ENCODE measurements at places on chromosomes 13 and 19. TPM values are rescaled to one million over a fixed set of nuclear protein-coding genes. Genes with fewer than 3 reads are reported as not detected.

The DCT gene
- total RNA-seq: 0.26 TPM

GRCh38 chr19:42155796-42156195 is 23.6 kb upstream of the POU2F2 start:
- H3K4me3 ChIP-seq: no peak overlapping the region
- no peak for DNase-seq
- no peaks in the 10 kb centered on the region for H3K36me3 ChIP-seq
- H3K27me3 ChIP-seq: peaks cover 6% of the 10 kb centered on the region

- DNase-seq: no peak
- H3K4me1 ChIP-seq: peaks cover 13% of the 10 kb centered on the region
- peaks cover 3% of the 10 kb centered on the region for H3K27me3 ChIP-seq
These were observed 477 bp downstream of the PIP5K1C start for GRCh38 chr19:3699741-3700241.

GRCh38 chr13:35499196-35499662 is 22.7 kb upstream of the MAB21L1 start:
- H3K36me3 ChIP-seq: no peaks in the 10 kb centered on the region
- H3K4me3 ChIP-seq: no peak overlapping the region
- no peak overlapping the region for H3K27ac ChIP-seq
- H3K27me3 ChIP-seq: no peaks in the 10 kb centered on the region
- H3K4me1 ChIP-seq: no peaks in the 10 kb centered on the region
- no peak for DNase-seq

GRCh38 chr19:18696023-18696422 is 12.5 kb downstream of the CRTC1 start:
- H3K36me3 ChIP-seq: no peaks in the 10 kb centered on the region
- H3K4me1 ChIP-seq: peaks cover 12% of the 10 kb centered on the region
- H3K27ac ChIP-seq: no peak overlapping the region

- no peak overlapping the region for H3K27ac ChIP-seq
- DNase-seq: no peak
- no peak overlapping the region for H3K4me3 ChIP-seq
- no peaks in the 10 kb centered on the region for H3K4me1 ChIP-seq
- peaks cover 2% of the 10 kb centered on the region for H3K36me3 ChIP-seq
These were observed 56.6 kb upstream of the ANKRD10 start for GRCh38 chr13:110971486-110971885.

DNA sequence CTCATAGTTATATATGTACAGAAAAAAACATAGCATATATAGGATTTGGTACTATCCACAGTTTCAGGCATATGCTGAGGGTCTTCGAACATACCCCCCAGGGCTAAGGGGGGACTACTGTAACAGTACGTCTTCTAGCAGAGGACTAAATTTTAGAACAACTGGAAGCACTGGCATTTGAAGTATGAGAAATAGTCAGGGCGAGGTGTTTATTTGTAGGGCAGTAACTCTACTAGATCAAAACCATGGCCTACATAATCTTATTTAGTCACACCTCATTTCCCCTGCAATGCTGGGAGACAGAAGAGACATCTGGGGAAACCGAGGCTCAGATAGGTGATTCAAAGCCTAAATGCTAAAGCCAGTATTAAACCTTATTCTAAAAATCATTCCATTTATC is 245.6 kb downstream of the DCT start:
- no peak overlapping the region for H3K27ac ChIP-seq
- no peak overlapping the region for H3K4me3 ChIP-seq
- H3K36me3 ChIP-seq: no peaks in the 10 kb centered on the region
- DNase-seq: no peak
- peaks cover 15% of the 10 kb centered on the region for H3K4me1 ChIP-seq
